ENCODE measurements at places on chromosomes 5 and 9. TPM values are rescaled to one million over a fixed set of nuclear protein-coding genes. Genes with fewer than 3 reads are reported as not detected.
A peak's percentile ranks its signal among the peaks of the same experiment; 100 is the strongest.

- no peak for DNase-seq
Observed at GRCh38 chr9:96038271-96038670, 162.8 kb downstream of the ERCC6L2 start.

GRCh38 chr9:90659650-90660364 lies 17.2 kb upstream of the DIRAS2 start:
- no peak for DNase-seq

DNA sequence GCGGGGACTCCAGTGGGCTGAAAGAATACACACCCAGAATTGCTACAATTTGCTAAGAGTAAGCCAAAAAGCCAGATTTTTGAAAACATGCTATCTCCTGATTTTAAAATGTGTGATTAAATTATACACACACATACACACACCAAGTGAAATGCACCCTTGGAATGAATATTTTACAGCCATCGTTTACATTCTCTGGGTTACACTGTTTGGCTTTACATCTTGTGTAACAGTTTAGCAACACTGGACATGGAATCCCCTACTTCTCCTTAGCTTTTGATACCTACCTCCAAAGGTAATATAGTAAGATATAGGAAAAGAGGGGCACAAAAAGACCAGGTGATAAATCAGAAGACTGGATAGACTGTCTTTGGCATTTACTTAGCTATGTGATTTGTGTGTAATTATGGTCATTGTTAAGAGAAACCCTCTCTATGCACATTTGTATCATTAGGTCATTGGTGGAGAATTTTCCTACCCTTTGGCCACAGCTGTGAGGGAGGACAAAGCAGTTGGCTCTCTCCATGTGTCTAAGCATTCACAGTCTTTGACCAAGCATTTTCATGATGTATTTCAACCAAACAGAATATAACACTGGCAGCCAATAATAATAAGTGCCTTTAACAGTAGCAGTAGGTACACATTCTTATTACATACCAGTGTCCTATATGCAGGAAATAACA lies 7.6 kb downstream of the SVEP1 start:
- no peak for DNase-seq

DNA sequence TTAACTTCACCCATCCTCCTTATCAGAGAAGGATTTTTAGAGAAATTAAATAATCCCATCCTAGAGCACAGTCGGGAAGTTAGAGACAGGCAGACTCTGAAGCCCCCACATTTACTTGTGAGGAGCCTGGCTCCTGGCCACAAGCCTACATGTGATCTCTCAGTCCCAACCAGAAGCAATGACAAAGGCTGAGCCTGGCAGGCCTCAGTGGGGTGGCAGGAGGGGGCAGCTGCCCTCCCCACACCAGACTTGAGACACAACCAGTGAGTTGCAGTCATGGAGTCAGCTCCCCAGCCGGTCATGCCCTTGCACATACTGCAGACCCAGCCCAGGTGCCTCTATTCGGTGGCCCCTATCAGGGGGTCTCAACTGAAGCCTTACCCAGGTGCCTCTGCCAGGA lies 11.0 kb downstream of the NAIF1 start:
- DNase-seq = no peak

DNA sequence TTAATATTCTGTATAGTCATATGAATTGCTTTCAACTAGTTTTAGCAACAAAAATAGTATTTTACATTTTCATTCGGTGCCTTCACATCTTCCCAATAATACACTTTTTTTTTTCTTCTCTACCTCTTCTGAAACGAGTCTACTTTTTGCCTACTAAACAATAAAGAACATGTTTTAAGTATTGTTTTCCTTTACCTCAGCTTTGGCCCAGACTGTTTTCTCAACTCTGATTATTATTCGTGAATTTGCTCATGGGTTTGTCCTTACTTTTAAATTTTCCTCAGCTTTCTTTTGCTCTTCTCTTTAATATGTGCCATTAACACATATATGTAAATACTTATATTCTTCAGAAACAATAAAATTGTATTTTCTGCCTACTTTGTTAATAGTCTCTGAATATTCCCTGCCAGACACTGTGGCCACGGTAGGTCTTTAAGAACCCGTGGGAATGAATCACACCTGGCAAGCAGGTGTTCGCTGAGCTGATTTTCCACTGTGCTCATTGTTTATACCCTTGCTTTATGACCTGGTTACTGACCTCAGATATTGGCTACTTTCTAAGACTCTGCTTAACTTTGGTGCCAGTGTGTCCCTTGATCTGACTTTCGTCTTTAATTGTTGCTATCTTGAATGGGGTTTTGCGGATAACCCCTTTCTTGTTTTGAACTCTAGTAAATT lies 49.1 kb downstream of the FAM170A start:
- DNase-seq = no peak

DNA sequence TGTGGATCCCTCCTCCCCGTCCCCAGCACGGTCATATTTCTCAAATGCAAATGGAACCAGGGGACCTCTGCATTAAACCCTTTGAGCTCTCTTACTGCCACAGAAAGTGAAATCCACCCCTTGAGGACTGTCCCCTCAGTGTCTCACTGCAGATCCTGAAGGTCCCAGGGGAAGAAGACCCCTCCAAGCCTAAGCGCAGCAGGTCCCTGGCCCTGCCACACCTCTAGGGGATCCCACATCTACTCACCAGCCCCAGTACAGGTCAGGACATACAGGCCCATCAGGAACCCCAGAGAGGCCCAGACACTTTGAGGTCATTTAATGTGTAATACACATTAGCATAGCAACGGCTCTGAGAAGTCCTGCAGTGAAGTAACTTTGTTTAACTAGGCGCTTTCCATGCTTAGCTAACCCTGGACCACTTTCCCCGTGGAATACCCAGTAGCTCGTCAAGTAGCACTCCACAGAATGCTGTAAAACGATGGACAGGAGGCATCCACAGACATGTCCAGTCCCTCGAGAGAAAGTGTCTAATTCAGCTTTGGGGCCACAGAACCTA lies 54.7 kb upstream of the ALDH1B1 start:
- no peak for DNase-seq

DNA sequence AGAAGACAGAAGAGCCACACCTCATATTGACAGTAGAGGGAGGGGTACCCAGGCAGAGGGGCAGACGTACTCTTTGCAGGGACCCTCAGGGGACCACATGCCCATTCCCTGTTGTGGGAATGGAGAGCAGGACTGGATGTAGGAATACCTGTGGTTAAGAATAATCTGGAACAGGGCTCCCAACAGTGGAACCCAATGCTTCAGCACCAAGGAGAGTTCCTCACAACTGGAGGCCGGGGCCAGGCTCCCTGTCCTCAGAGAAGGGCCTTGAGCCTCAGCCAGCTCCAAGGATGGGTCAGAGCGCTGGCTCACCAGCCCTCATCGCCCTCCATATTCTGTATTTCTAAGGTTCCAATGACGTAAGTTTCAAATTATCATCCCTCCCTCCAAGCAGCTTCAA lies 7.4 kb upstream of the SHC3 start:
- peak; percentile 56 for DNase-seq

The GARIN3 gene
- total RNA-seq = not detected

DNA sequence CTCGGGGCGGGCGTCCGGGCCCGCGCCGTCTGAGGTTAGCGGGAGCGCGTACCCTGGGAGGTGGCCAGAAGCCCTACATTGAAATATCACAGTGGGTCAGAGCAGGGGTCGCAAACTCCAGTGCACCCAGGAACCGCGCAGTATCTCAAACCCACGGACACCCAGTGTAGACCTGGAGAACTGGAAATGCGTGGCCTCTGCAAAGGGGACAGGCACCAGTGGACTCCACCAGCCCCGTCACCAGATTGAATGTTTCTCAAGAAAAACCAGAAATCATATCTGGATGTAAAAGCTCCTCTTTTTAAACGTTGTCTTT lies 117.6 kb upstream of the SMIM23 start:
- DNase-seq = no peak

GRCh38 chr5:54518146-54518817 lies 723 bp downstream of the SNX18 start:
- no peak for DNase-seq

- DNase-seq = no peak
Observed at GRCh38 chr5:145791866-145792265, 43.3 kb downstream of the PRELID2 start.

GRCh38 chr9:6984941-6985578 lies 227.3 kb downstream of the KDM4C start:
- DNase-seq = no peak

DNA sequence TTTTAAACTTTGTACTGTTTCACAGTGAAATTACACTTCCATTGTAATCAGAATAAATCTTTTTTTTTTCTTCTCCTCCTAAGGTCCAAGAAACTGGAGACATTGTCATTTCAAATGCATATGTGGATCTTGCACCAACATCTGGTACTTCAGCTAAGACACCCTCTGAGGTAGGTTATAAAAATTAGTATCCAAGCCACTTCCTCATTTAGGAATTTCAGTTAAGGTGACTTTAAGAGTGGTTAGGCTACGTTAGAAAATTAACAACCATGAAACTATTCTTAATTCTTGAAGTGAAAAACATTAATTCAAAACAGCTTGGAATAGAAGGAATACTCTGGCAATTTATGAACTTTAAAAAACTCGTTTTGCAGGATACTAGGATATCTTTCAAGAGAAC lies 77.5 kb downstream of the HSD17B4 start:
- DNase-seq = no peak

The DMRT3 gene
- 2.5 TPM for total RNA-seq

DNA sequence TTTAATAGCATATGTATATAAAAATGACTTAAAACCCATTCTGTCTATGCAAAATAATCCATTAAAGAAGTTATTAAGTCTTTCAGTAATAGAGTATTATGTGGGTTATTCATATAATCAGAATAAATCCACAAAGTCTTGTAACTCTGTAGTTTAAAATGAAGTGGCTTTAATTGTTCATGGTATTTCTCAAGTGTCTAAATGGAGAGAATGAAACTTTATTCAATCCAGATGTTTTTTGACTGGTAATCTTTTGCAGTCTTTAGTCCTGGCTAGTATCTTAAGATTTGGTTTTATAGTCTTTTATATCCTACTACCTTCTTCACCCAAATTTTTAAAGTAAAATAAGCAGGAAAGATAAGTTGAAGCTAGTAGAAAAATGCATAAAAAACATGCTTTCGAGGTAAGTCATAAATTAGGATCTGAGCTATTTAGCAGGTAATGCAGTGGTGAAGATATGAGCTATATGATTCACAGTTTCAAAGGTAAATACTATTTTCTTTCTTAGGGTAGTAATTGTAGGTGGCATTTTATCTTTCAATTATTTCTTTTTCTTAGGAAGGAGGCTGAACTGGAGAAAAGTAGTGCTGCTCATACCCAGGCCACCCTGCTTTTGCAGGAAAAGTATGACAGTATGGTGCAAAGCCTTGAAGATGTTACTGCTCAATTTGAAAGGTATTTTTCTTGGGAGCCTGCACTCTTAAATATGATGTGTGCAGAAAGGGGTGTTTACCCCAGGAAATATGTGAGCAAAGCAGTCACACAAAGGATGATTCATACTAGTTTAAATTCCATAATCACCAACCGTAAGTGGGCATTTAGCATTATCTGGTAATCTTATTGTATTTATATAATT lies 17.9 kb downstream of the HMMR start:
- DNase-seq = no peak

DNA sequence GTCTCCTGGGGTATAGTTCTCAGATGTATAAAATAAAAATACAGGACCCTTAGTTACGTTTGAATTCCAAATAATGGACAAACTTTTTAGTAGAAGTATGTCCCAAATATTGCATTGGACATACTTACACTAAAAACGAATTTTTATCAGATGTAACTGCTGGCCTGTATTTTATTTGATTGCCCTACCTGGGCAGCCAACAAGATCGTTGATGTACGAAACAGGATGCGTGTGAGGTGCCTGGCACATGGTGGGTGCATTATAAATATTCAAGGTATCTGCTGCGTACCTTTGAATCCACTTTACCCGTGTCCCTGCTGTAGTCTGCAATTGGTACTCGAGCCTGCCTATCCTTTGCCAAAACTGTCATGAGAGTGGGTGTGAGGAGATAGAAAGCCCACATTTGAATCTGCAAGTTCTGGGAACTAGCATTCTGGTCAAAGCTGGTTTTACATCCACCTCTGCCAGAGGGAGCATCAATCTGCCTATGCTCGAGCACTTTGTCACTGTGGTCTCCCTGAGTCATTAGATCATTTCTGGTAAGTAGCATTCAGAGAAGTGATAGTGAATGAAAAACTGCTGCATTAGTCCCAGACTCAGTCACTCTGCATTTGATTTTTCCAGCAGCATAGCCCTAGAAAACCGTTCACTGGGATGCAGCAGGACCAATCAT lies 133.7 kb upstream of the IQGAP2 start:
- DNase-seq = no peak

The BSPRY gene
- 3.4 TPM for total RNA-seq

- DNase-seq = no peak
Observed at GRCh38 chr9:35237311-35237710, 75.5 kb downstream of the UNC13B start.

The ATOSB gene
- total RNA-seq = 21.0 TPM

DNA sequence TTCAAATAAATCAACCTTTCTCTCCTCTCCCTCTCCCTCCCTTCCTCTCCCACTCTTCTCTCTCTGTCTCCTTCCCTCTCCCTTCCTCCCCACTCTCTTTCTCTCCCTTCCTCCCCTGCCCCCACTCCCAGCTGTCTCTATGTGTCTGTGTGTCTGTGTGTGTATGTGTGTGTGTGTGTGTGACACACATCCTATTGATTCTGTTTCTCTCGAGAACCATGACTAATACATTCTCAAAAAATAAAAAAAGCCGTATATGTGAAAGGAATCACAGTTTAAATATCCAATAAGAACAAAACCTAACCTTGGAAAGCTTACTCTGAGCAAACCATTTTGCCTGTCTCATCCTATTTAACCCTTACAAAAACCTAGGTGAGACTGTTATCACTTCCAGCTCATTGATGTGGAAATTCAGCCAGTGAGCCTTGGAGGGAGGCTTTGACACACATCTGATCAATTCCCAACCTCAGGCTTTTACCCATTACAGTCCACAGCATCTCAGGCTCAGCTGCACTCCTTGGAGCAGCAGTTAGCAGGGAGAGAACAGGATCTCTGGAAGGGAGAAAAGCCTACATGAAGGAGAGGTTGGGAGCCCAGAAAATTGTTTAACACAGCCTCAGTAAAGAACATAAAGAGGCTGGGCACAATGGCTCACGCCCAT lies 8.3 kb downstream of the HSD17B3 start:
- no peak for DNase-seq

- no peak for DNase-seq
Observed at GRCh38 chr9:12818431-12819000, 43.7 kb downstream of the LURAP1L start.

The IRX2 gene
- total RNA-seq = 32.6 TPM

DNA sequence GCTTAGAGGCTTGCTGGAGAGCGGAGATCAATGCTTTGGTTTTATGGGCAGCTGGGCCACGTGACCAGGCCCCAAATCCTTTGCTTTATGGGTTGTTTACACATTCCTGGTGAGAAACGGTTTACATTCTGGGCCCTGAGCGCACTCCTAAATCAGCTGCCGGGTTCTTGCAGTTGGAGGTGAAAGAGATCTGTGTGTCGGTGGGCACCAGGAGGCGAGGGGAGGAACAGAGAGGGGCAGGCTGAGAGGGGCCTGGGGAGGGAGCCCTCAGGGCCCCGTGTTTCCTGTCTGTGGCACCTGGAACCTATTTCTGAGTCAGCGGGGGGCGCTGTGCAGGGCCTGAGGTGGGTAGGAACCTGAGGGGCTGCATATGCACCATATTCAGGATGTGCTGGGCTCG lies 63.5 kb upstream of the HAND1 start:
- DNase-seq = no peak

- no peak for DNase-seq
Observed at GRCh38 chr5:72281430-72281763, 38.6 kb downstream of the MRPS27 start.

The ANKRD20A1 gene
- 6.5 TPM for total RNA-seq

Measured in mesothelial cell of epicardium (in vitro differentiated cells).